T-helper 9 cell (primary cell): ENCODE measurements at places on chromosomes 4 and X.

DNA sequence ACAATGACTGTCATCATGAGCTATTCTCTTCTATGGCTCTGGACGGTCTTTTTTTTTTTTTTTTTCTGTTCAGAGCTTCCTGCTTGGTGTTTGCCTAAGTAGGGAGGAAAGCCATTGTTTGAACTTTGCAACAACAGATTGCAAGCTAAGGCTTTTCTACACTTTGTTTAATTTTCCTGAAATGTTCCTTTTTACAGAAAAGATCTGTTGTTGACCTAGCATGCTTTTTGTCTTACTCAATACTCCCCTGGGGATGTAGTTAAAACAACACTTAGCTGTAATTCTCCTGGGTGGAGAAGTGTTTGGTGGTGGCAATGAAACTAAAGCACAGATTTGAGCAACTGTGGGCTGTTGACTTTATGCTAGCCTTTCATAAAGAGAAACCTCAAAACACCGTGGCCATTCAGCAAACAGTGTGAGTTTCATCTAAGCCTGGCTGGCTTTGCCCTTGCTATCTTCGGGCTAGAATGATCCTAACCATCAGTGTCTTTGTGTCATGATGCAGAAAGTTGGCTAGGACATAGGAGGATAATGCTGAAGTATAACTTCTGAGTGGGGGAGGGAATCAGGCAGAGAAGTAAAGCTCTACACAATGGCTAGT is 110.5 kb downstream of the ANXA3 start:
- DNase-seq = no peak

GRCh38 chr4:53151489-53151788 is 214.4 kb downstream of the SCFD2 start:
- DNase-seq = no peak

DNA sequence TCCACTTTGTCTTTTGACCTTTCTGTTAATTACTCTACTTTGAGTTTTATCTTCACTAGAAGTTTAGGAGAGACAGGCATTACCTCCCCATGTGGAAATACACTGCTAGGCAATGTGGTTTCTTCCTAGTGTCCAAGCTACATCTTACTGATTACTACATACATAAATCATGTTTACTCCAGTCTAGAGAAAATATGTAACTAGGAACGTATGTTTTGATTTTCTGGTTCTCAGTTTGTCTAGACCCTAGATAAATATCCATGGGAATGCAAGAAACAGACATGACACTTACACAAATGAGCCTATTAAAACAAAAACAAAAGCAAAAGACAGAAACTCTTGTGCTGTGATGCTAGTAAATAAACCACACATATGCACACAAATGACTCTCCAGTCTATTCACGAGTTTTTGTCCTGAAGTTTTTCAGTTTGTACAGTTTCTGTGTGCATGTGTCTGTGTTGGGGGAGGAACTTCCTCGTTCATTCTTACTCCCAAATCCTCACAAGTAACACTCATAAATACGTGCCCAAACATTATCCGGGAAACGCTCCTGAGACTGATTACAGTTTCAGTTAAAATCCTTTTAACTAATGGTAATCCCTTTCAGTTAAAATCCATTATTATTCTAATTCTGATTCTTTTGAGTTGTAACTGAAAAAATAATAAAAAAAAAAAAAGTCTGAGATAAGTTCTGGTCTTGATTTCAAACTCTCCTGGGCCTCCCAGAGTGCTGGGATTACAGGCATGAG is 283.5 kb upstream of the FTHL17 start:
- DNase-seq = no peak

GRCh38 chr4:45155081-45155777 is 428.9 kb upstream of the GNPDA2 start:
- no peak for DNase-seq

- peak; percentile 47 for DNase-seq
These were observed at the start of gene HPGD for GRCh38 chr4:174522183-174523024. Gene HPGD (minus strand): TSS chr4:174522488. CDS start chr4:174522451, 37 bp downstream.

GRCh38 chr4:10762561-10762960 is 78.0 kb upstream of the CLNK start:
- no peak for DNase-seq

DNA sequence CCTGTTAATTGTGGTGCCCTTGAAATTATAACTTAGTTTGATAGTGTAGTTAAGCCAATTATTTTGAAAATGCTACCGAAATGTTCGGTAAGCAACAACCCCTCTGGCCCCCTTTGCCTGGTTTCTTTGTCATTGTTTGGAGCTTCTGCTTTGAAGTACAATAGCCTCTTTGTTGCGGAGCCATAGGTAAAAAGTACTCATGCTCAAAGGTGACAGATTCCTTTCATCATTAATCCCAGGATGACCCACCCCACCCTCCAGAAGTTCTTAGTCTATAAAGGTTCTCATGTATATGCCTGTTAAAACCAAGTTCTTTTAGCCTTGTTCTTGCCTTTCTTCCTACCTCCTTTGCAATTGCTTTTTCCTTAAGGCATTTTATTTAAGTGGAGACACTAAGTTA is 42.4 kb upstream of the SMARCAD1 start:
- no peak for DNase-seq

GRCh38 chr4:126956184-126956897 is 676.4 kb upstream of the INTU start:
- no peak for DNase-seq

- DNase-seq = no peak
These were observed 4.6 kb downstream of the SUV39H1 start for GRCh38 chrX:48700951-48701653.

GRCh38 chrX:40104630-40104984 is 6.8 kb upstream of the BCOR start:
- DNase-seq = no peak

GRCh38 chr4:89939994-89940393 is 45.3 kb downstream of the MMRN1 start:
- no peak for DNase-seq

- no peak for DNase-seq
These were observed 33.0 kb upstream of the MAP3K15 start for GRCh38 chrX:19548279-19548678.

- no peak for DNase-seq
These were observed 17.8 kb upstream of the SPRY1 start for GRCh38 chr4:123378794-123379193.
